ENCODE measurements at places on chromosomes 11 and 22.

GRCh38 chr11:26522912-26523610 is 49.0 kb downstream of the MUC15 start:
- peak; percentile 3 for DNase-seq

DNA sequence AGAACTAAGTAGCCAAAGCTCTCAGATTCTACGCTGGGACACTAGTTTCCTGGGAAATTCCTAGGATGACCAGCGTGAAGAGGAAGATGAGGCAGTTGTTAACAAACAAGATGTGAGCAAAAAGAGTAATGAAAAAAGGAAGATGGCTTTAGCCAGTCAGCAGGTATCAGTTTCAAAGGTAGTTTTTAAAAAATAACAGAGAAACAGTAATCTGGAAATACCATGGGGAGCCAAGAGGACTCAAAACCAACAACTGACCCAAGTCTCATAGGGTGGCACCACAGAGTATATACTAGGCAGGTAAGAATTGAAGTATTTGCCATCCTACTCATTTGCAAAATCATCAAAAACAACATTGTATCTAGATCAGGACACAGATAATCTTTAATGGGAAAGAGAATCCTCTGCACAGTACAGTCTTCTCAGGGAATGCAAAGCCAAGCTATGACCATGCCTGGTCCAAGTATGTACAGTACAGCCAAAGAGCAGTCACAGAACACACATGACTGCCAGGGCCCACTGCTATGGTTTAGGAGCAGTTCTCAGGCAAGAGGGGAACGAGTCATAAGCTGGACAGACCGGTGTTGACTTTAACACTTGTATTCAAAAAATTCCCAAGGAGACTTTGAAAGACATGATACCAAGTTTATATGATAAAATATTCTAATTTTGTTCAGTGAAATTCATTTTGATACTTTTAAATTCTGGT is 20.6 kb downstream of the MSANTD4 start:
- no peak for DNase-seq

GRCh38 chr22:22939588-22940368 is 52.2 kb downstream of the IGLL5 start:
- DNase-seq, result no peak

GRCh38 chr11:8183111-8183510 is 14.3 kb upstream of the RIC3 start:
- DNase-seq, result no peak

- no peak for DNase-seq
These were observed 6.5 kb downstream of the RFPL3 start for GRCh38 chr22:32364210-32364609.

DNA sequence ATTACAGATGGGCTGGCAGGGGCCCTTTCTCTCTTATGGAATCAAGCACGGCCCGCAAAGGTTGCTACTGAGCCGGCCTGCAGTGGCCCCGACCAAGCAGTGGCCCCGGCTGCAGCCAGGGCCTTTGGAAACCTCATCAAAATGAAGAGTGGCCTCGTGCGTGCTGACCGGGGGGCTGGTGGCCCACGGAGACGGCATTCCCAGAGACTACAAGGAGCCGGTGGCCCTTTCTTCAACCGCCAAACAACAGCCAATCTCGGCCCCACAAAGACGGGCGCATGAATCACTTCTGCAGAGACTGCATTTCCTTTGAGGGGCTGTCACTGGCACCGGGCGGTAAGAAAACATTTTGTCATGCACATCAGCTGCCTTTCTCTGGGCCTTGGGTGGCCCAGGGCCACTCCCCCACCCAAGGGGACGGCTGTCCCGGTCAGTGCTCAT is 43.1 kb upstream of the FGF3 start:
- DNase-seq, result no peak

- no peak for DNase-seq
These were observed 901.4 kb upstream of the API5 start for GRCh38 chr11:42410251-42410955.

DNA sequence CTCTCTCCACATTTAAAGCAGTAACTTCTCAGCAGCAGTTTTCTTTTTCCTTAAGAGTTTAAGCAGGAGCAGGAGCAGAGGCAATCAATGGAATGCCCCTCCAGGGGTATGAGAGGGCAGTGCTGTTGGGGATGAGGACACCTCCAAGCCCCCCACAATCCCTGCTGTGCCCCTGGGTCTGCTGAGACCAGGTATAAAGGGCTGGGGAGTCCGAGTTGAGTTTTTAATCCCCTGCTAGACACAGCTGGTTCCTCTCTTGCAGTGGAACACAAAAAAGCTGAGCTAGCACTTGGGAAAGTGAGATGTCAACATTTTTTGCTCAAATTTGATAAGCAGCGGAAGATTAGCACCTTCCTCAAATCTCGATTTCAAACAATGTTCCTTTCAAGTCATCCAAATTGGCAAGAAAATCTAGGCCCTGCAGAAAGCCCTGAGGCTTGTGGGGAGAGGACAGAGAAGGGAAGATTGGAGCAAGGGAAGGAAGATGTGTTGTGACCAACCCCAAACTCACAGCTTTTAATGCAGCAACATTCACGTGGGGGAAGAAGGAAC is 581.9 kb downstream of the SOX6 start:
- DNase-seq, result no peak

DNA sequence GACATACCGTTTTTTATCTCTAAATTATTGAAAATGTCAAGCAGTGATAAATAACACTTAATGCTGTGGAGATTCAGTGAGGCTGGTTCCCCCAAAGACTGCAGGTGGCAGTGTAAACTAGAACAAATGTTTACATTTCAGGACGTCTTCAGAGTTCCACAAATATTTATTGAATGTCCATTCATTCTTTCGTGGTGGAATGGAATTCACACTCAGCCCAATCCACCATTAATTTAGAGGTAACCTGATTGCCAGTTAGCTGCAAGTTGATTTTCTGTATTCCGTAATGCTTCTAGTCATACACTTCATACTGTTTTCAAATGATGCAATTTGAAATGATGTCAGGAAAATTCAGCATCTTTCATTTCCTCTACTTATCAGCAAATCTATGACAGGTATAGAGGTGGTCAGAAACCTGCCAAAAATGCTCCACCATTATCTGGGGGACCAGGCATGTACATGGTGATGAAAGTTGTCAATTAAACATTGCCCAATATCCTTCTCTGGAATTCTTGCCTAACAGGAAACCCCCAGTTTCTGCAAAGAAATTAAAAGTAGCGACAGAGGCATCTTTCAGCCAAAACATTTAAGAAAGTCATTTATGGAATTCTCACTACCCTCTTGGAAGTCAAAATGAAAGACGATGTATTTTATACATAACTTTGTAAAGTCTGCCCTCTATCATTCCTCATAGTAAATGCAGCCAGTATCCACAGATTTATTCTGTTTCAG is 94.3 kb upstream of the BMAL1 start:
- DNase-seq, result peak; percentile 63

GRCh38 chr22:44972363-44973083 is 37.3 kb downstream of the PHF21B start:
- no peak for DNase-seq

DNA sequence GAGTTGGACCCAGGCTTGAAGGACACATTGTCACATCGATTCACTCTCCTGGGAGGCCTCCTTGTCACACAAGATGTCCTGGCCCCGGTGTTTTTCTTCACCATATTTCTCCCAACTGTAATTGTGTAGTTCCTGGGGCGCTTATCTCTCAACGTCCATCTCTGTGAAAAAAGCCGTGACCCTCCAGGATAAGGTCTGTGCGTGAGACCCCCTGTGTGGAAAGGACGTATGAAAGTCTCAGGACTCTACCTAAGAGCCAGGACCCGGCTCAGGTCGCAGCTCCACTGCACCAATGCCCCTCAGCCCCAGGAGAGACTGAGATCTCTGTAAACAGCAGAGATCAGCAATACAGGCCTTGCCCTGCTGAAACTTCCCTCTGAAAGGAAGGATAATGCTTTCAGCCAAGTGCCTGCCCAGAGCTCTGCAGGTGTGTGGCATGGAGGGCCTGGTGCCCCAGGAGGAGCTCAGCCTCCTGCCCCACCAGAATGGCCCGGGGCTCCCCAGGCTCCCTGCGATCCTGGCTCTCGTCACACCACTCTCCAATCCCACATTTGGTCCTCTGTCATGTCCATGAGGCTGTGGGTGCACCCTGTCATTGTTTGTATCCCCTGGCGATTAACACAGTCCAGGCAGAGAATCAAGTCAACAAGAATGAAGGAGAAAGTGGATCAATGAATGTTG is 119.2 kb upstream of the TMEM45B start:
- no peak for DNase-seq

DNA sequence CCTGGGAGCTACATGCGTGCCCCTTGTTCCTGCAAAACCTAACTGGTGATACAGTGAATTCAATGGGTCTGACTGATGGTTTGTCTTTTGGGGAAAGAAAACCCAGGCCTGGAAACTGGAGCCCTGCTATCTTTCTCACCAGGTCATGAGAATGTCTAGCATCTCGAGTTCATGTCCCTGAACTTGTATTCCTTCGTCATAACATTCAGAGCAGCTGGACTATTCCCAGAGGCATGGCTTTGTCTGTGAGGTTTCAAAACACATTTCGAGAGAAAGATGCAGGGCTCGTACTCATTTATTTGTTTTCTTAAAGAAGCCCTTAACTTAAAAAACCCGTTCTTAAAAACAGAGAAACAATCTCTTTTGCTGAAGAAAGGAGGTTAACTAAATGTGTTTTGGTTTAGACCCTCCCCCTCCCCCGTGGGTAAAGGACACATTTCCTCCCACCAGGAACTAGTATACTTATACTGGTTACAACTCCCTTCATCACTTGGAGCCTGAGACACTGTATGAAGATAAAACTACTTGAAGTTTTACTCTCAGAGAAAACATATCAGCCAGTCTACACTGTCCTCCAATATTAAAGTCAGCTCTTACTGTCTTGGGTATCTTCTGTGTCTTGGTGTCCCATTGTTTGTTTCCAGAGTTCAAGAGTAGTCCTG is 43.2 kb downstream of the ME3 start:
- no peak for DNase-seq

DNA sequence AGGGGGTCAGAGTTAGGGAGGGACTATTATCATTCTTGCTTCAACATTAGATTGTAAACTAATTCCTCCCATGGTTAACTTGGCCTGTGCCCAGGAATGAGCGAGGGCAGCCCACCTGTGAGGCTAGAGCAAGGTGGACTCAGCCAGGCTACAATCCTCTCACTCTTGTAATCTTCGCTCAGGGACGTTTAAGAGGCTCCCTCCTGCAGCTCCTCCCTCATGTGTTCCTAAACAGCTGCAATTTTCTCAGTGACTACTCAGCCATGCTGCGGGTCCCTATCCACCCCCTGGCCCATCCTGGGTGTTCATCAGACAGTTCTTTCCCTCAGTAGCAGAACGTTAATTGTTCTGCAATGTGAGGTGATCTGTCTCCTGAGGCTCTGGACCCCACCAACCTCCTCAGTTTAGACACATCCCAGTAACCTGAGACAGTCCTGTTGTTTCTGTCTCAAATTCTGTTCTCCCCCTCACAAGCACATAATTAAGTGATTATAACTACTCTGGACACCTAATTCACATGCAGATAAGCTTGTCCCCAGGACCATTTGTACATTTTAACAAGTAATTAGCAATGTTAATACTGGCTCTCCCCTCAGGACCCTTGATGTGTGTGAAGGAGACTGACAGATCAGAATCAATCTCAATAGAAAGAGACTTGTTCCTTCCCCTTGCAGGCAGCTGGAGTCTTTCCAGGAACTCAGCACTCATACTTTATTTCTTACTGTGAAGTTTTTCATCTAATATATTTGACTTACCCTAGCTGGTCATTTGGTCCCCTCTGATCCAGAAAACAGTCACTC is 337.2 kb upstream of the B3GAT1 start:
- no peak for DNase-seq

DNA sequence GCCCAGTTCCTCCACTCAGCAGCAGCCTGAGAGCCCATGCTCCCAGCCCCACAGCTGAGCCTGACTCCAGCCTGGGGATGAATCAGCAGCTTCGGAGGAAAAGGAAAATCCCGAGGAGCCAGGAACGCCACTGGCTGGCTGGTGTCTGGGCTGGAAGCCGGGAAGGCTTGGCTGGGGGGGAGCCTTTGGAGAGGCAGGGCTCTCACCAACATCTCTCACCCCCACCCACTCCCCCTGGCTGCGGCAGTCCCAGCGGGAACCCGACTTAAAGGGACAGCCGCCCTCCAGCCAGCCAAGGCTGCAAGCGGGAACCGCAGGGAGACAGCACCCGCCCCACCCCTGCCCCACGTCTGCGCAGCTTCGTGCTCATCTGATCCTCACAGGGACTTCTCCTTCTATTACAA is 28.4 kb downstream of the KIAA0930 start:
- peak; percentile 78 for DNase-seq

DNA sequence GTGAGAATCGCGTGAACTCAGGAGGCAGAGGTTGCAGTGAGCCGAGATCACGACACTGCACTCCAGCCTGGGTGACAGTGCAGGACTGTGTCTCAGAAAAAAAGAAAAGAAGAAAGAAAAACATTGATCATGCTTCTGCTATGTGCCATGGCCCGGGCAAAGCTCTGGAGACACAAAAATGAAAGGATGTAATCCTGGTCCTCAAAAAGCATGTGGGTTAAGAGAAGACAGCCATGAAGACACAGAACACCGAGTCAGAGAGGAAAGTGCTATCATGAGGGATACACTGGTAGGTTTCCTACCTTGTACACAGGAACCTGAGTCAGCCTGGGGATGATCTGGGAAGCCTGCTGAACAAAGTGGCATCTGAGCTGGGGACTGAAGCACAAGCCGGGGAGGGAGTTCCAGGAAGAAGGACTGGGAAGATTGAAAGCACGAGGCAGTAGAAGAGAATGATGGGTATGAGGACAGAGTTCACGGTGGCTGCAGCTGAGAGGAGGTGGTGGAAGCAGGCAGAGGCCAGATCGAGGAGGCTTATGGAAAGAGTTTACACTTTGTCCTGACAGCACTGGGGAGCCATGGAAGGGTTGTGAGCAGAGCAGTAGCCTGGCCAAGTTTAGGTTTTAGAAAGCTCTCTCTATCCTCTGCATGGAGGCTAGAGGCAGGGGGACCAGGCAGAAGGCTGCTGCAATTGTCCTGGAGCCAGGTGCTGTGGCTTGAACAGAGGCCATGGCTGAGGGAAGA is 9.9 kb upstream of the MAFF start:
- no peak for DNase-seq

GRCh38 chr22:48353116-48353947 is 1474.3 kb downstream of the BRD1 start:
- DNase-seq, result no peak

- no peak for DNase-seq
These were observed 1.8 kb upstream of the RAB3IL1 start for GRCh38 chr11:61918938-61919704.

DNA sequence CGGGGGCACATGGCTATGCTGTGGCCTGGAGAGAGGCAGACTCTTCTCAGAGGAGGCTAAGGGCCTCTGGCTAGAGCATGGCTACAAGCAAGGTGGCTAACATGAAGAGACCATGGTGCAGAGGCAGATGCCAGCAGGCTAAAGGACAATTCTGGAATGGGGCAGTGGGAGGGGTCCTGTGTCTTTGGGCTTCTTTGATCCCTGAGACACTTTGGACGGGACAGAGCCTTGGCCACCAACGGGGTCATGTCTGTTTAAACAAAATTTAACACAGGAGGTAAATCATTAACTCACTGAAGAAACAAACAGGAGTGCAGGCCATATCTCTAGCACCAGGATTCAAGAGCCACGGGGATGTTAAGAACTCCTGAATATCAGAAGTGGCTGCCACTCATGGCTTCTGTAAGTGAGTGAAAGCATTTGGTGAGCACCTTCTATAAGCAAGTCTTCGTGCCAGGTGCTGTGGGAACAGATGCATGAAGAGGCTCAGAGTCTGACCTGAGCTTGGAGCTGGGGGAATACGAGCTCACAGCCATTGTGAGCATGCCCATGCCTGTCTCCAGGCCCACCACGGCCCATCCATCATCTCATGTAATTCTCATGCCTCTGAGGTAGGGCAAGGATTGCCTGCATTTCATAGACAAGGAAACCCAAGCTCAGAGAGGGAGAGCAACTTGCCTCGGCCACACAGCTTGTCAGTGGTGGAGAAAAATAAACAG is 18.3 kb upstream of the ZNRF3 start:
- DNase-seq, result no peak

Measured in NCI-H226 (cell line).